ENCODE measurements at places on chromosomes 16 and 17.
A peak's percentile ranks its signal among the peaks of the same experiment; 100 is the strongest.

DNA sequence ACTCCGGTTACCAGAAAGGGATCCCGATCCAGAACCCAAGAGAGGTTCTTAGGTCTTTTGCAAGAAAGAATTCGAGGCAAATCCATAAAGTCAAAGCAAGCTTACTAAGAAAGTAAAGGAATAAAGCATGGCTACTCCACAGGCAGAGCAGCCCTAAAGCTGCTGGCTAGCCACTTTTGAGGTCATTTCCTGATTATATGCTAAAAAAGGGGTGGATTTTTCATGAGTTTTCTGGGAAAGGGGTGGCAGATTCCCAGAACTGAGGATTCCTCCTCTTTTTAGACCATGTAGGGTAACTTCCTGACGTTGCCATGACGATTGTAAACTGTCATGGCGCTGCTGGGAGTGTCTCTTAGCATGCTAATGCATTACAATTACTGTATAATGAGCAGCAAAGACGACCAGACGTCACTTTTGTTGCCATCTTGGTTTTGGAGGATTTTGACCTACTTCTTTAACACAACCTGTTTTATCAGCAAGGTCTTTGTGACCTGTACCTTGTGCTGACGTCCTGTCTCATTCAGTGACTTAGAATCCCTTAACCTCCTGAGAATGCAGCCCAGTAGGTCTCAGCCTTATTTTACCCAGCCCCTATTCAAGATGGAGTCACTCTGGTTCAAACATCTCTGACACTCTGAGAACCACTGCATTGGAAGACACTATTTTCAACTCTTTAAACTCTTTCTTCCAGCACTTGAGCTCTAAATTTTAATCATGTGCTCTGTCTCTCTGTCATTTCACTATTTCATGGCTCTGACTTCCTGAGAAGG, 203.6 kb upstream of the CACNG3 start:
- H3K27ac ChIP-seq, result no peak overlapping the region
- H3K27me3 ChIP-seq, result peaks cover 66% of the 10 kb centered on the region
- DNase-seq, result no peak
- no peak overlapping the region for H3K4me3 ChIP-seq
- no peaks in the 10 kb centered on the region for H3K4me1 ChIP-seq

GRCh38 chr17:67050471-67051154, 6.3 kb downstream of the CACNG1 start:
- H3K27ac ChIP-seq, result no peak overlapping the region
- no peaks in the 10 kb centered on the region for H3K4me1 ChIP-seq
- no peak for DNase-seq
- H3K36me3 ChIP-seq, result no peaks in the 10 kb centered on the region
- no peak overlapping the region for H3K4me3 ChIP-seq

GRCh38 chr17:35345926-35346771, 27.3 kb downstream of the SLFN11 start:
- no peak overlapping the region for H3K27ac ChIP-seq
- no peak overlapping the region for H3K4me3 ChIP-seq
- H3K36me3 ChIP-seq, result no peaks in the 10 kb centered on the region
- peaks cover 22% of the 10 kb centered on the region for H3K27me3 ChIP-seq
- DNase-seq, result no peak

DNA sequence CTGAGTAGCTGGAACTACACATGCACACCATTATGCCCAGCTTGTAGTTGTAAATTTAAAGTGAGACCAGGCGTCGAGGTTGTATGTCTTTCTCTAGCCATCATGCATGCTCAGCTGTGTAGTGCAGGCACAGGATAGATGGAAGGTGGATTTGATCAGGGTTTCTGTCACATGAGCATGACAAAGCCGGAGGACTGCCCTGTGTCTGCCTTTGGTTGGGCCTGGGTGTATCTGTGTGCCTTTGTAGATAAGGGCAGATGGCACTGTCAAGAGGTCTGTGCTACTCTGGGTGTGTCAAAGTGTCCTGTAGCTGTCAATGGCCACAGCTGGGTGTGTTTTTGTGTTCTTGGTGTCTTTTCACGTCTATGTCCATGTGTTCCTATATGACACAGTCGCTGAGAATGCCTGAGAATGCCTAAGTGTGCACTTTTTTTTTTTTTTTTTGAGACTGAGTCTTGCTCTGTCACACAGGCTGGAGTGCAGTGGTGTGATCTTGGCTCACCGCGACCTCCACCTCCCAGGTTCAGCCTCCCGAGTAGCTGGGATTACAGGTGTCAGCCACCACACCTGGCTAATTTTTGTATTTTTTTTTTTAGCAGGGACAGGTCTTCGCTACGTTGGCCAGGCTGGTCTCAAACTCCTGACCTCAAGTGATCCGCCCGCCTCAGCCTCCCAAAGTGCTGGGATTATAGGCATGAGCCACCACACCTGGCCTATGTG, 4.1 kb upstream of the NAGS start:
- H3K27me3 ChIP-seq, result peaks cover 5% of the 10 kb centered on the region
- no peaks in the 10 kb centered on the region for H3K36me3 ChIP-seq
- no peak overlapping the region for H3K4me3 ChIP-seq
- DNase-seq, result no peak
- peaks cover 9% of the 10 kb centered on the region for H3K4me1 ChIP-seq

- peaks cover 10% of the 10 kb centered on the region for H3K4me1 ChIP-seq
- no peak overlapping the region for H3K4me3 ChIP-seq
- H3K27ac ChIP-seq, result no peak overlapping the region
- H3K36me3 ChIP-seq, result no peaks in the 10 kb centered on the region
- DNase-seq, result no peak
Observed at GRCh38 chr17:68004201-68004600, 7.9 kb upstream of the C17orf58 start.

DNA sequence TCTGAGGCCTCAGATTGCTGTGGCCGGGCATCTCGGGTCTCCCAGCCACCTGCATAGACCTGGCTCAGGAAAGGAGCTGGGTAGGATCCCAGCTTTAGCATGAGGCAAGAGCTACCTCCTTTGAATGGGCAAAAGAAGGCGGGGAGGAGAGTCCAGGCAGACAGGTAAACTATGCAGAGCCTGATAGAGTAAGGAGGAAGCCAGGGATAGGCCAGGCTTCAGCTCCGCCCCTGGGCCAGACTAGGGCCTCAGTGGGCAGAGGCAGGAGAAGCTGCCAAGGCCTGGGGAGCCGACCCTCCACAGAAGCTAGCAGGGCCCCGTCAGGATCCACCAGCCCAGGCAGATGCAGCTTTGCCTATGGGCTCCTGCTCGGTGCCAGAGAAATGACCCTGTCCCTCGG, 22.6 kb upstream of the UBE2G1 start:
- no peaks in the 10 kb centered on the region for H3K27me3 ChIP-seq
- DNase-seq, result peak; percentile 45
- H3K4me3 ChIP-seq, result no peak overlapping the region
- H3K36me3 ChIP-seq, result no peaks in the 10 kb centered on the region
- no peak overlapping the region for H3K27ac ChIP-seq

GRCh38 chr16:82625066-82625968, 1.5 kb upstream of the CDH13 start:
- peaks cover 42% of the 10 kb centered on the region for H3K27me3 ChIP-seq
- no peaks in the 10 kb centered on the region for H3K4me1 ChIP-seq
- DNase-seq, result no peak
- no peaks in the 10 kb centered on the region for H3K36me3 ChIP-seq

DNA sequence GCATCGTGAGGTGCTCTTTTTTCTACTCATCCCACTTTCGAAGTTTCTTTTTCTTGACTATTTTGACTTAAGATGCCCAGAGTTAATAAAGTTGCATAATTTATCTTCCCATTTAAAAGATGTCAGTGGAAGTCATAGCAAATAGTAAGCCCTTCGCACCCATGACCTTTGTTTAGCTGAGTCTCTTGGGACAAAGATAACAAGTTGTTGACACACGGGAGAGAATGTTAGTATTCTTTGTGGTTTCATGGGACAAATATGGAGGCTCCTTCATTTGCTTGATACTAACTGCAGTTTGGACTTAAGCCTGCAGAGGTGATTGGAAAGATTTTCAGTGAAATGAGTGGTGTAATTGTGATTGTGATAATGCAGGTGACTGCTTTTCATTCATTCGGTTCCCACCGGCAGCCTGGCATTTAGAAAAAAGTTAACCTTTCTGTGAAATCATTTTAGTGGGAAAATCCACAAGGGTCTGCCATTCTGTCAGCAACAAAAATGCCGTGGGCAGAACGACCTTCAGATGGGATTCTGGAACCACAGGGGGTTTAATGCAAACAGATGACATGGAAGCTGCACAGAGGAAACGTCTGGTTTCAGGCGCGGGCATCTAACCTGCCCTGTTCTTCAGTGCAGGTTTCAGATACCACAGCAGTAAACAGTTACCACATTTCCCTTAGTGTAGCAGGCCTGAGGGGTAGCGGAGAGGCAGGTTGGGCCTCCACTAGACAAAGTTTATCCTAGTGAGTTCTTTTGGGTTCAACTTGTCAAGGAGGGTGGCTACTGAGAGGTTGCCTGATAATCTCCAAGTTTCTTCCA, 123.0 kb downstream of the RPTOR start:
- H3K36me3 ChIP-seq, result no peaks in the 10 kb centered on the region
- H3K27me3 ChIP-seq, result no peaks in the 10 kb centered on the region
- no peak overlapping the region for H3K27ac ChIP-seq
- H3K4me3 ChIP-seq, result no peak overlapping the region
- H3K4me1 ChIP-seq, result no peaks in the 10 kb centered on the region

GRCh38 chr16:21603928-21604327, 4.6 kb downstream of the METTL9 start:
- H3K36me3 ChIP-seq, result no peaks in the 10 kb centered on the region
- H3K27me3 ChIP-seq, result no peaks in the 10 kb centered on the region
- DNase-seq, result no peak
- H3K4me1 ChIP-seq, result peaks cover 77% of the 10 kb centered on the region
- peak overlapping the region; percentile 9 for H3K27ac ChIP-seq

DNA sequence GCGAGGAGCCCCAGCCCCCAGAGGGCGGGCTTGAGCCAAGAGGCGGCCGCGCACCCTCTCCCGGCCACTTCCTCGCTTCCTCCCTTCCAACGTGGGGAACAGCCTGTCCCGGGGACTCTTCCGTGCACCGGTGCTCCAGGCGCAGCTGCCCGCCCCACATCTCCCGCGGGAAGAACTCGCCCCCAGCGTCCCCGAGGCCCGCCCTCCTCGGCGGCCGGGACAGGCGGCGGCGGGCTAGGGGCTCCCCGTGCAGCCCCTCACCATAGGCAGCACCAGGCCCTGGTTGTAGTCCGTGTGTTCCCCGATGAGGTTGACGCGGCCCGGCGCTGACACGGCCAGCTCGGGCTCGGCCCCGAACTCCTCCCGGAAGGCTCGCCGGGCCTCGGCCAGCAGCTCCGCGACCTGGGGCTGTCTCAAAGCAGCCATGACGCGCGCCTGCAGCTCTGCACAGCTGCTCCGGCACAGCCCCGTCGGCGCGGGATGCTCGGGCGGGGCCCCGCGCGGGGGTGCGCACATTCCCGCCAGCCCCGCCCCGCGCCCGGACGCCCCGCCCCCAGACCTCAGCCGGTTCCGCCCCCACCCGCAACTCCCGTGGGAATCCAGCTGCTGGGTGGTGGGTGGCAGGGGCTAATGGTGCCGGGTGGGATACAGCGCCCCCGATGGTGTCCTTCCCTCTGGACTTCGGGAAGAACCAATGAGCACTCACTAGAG, at the start of gene GALK1:
Gene GALK1, minus strand, starts transcription at position 482 of the 711 bp plus-strand sequence. Its CDS starts 56 bp downstream, at position 426.
- H3K4me1 ChIP-seq, result peaks cover 9% of the 10 kb centered on the region
- peak; percentile 73 for DNase-seq

DNA sequence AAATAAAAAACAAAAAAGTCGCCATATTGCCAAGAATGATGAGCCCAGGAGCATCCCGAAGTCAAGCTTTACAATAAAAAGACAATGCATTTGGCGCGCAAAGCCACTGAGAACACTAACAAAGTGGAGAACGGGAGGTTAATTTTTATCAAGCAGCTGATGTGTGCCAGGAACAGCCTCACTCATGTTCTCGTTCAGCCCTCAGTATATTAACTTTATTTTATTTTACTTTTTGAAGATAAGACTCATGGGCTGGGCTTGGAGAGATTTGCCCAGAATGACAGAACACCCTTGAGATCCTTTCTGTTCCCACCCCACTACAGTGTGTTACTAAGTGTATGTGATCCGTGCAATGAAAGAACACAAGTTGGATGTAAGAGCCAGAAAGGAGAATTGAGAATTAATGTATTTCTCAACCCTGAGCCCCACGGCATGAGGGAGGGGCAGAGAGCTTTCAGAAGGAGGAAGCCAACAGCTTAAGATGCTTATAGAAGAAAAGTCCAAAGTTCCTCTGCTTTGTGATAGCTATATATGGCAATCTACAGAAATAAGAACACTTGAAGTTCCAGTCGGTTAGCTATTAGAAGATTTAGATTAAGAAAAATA, 48.4 kb downstream of the COTL1 start:
- H3K4me3 ChIP-seq, result no peak overlapping the region
- no peaks in the 10 kb centered on the region for H3K4me1 ChIP-seq
- no peak for DNase-seq
- no peaks in the 10 kb centered on the region for H3K27me3 ChIP-seq
- H3K27ac ChIP-seq, result no peak overlapping the region
- peaks cover 41% of the 10 kb centered on the region for H3K36me3 ChIP-seq

DNA sequence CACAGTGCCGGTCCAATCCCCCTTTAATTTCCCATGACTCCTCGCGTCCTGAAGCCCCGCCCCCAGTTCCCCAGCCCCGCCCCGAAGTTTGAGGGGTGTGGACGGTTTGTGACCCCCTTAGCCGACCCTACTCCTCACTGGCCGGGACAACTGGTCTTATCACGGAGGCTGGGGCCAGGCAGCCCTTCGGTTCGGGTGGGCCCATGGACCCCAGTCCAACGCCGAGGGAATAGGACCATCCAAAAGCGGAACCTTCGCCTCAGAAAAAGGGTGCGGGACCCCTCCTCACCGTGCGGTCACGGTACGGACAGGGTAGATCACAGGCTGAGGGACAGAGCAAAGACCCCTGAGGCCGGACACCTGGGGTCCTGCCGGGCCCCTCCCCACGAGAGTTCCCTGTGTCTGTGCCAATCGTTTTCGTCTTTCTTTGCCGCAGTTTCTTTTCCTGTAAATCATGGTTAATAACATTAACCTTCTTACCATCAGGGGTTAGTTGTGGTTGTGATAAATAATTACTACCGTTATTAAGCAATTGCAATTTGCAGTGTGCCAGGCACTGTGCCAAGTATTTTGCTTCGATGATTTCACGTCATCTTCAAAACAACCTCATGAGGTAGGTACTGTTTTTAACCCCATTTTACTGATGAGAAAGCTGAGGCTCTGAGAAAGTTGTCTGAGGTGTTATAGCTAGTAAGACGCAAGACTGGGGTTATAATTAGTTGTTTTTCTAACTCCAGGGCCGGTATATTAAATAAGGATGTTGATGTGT, 543 bp downstream of the TMUB2 start:
- peak overlapping the region; percentile 94 for H3K4me3 ChIP-seq
- H3K36me3 ChIP-seq, result no peaks in the 10 kb centered on the region
- peak overlapping the region; percentile 71 for H3K27ac ChIP-seq
- H3K4me1 ChIP-seq, result peaks cover 21% of the 10 kb centered on the region

GRCh38 chr16:27322858-27323780, 9.3 kb downstream of the IL4R start:
- no peaks in the 10 kb centered on the region for H3K27me3 ChIP-seq
- H3K4me1 ChIP-seq, result peaks cover 90% of the 10 kb centered on the region
- H3K27ac ChIP-seq, result peak overlapping the region; percentile 98
- no peaks in the 10 kb centered on the region for H3K36me3 ChIP-seq
- peak; percentile 94 for DNase-seq

GRCh38 chr17:8623591-8623990, 6.9 kb downstream of the MYH10 start:
- no peak overlapping the region for H3K27ac ChIP-seq
- peaks cover 27% of the 10 kb centered on the region for H3K27me3 ChIP-seq
- no peak overlapping the region for H3K4me3 ChIP-seq
- no peaks in the 10 kb centered on the region for H3K36me3 ChIP-seq
- no peaks in the 10 kb centered on the region for H3K4me1 ChIP-seq
